ENCODE measurements at places on chromosomes 1 and 21.

DNA sequence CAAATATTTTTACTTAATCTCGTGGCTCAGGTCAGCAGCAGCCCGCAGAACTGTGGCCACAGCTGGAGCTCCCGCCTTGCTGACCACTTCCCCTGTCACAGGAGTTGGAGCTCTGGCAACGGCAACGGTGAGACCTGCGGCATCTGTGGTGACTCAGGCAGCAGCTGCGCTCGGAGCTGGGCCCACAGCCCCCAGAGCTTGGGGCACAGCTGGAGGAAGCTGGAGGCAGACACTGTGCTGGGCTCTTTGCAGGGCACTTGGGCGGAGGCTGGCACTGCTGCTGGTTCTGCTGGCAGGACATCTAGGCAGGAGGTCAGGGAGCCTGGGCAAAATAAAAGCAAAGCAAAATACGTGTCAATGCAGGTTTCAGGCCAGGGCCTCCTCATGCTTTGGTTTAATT, at the start of gene LCE3A:
LCE3A (minus strand) TSS at position 301 of the 400 bp plus-strand sequence; CDS start at position 301, 0 bp downstream.
- no peak for DNase-seq

- no peak for DNase-seq
Observed at GRCh38 chr1:236426215-236426614, 32.1 kb downstream of the EDARADD start.

DNA sequence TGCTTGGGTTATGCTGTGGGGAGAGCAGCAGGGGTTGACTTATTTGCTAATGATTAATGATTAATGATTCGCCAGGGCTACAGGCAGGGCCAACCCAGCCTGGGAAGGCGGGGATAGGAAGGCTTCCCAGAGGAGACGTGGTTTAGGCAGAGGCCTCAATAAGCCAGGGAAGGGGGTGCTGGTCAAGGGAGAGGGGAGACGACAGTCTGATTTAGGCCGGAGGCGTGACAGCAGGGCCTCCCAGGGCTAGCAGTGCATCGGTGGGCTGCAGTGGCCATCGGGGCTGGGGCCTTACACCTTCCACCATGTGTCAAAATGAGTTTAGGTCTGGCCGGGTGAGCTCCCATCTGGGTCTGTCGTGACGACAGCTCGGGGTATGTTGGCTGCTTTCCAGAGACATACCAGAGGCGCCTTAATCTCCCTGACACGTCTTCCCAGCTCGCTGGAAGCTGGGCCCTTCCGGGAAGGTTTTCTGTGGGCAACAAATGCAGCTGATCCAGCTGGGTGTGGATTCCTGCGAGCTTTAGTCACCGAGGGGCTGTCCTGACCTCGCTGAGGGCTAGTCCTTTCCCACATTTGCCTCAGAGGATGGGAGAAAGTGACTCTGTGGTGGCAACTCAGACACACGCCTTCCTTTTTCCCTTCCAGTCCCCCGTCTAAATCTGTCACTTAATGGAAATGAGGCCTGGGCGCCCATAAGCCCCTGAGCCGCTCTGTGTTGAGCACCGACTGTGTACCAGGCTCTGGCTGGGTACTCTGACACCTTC, 3.7 kb upstream of the SLC1A7 start:
- DNase-seq: no peak

GRCh38 chr1:107525145-107525544, 384.3 kb downstream of the NTNG1 start:
- no peak for DNase-seq

- no peak for DNase-seq
Observed at GRCh38 chr1:87765681-87766070, 437.0 kb downstream of the LMO4 start.

GRCh38 chr1:42189931-42190853, 25.6 kb upstream of the GUCA2A start:
- no peak for DNase-seq

DNA sequence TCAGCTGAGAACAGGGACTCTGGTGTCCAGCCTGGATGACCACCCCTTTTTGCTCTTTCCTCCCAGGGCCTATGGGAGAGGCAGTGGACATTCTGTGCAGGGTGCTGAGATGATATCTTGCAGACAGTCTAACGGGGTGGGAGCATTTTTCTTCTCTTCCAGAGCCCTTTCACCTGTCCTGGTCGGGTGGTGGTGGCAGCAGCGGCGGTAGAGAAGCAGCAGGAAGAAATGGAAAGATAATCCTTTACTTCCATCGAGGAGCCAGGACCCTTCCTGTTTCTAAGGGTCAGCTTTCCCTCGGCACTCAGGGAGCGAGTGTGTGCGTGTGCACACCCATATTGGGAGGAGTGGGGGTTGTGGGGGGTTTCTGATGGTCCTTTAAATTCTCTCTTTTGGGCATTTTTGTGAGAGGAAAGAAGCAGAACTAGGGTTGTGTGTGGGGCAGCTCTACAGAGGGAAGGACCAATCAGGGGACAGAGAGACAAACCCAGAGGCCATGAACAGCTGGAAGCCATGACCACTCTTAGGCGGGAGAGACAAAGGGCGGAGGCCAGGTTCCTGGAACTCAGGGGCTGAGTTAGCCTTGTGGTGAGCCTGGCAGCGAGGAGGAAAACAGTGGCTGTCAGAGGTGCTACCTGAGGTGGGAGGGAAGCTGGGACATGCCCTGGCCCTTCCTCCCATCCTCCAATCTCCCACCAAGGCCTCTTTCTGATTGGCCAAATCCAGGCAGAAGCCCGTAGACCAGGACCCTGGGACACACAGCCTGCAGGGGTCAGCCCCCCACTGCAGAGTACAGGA, 31.2 kb upstream of the CSF3R start:
- DNase-seq: no peak

DNA sequence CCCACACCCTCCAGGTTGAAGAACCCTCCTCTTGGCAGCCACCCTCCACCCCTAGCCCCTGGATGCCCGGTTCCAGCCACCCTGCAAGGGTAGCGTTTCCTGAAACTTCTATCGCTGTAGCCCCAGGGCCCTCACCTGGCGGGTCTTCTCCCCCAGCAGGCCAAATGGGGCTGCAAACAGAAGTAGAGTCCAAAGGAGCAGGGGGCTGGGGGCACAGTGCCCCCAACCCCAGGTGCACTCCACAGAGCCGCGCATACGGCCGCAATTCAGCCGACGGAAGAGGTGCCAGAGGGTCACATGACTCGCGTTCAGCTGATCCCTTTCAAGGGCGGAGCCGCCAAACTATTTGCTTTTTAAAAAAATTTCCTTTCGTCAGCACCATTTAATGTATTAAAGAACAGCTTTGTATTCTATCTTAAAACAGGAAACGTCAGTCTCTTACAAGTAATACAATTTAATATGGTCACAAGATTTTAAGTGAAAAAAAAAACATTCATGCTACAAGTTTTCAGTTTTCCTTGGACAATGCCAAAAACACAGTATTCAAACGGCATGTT, at the start of gene GLMP:
GLMP (minus strand) TSS at position 289 of the 557 bp plus-strand sequence; CDS start at position 255, 34 bp downstream.
- DNase-seq: peak; percentile 70

DNA sequence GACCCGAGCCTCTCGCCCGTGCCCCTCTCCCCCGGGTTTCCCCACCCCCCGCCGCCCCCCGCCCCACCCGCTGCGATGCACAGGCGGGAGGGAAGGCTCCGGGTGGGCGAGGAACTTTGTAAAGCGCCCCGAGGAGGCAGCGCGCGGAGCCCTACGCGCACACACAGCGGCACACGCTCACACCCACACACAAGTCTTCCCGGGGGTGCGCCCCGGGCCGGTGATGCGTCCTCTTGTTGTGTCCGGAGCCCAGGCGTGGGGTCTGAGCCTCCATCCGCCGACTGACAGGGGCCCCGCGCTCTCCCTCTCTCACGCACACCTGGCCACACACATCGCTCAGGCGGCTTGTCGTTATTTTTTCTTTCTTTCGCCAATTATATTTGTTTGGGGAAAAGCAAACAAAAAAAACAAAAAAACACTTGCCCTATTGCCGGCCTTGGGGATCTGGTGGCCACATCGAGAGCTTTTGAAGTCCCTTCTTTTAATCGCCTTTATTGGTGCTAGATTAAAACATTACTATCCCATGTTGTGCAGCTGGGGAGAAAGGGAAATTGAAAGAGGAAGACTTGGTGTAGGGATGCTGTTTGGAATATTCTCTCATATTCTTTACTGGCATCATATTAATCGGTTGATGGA, 770 bp downstream of the NTNG1 start:
- DNase-seq: peak; percentile 57

- peak; percentile 69 for DNase-seq
Observed at GRCh38 chr1:154943649-154944400, 7.3 kb upstream of the PMVK start.

DNA sequence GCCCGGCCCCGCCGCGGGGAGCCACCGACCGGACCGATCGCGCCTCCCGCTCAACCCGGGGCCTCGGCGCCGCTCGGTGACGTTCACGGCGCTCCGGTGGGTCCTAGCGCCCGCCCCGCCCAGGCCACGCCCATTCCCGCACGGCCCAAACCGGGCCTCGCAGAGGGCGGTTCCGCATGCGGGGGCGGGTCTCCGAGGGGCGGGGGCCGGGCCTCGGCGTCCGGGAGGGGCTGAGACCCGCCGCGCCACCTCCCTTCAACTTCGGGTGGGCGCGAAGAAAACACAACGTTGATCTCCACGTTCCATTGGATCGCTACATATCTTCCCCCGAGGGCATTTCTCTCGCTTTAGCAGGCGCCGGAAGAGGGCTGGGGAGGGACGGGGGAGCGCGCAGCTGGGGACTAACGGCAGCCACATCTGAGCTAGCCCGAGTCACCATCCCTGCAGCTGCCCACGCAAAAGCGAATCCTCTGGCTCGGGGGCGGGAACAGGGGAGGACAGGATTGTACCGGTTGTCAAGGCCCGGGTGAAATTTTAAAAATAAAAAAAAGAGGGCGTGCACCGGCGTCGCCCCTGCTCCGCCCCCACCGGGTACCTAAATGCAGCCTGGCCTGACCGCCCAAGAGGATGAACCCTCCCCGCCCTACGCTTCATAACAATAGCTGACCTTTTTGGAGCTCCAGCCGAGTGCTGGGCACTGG, at the start of gene MAD2L2:
MAD2L2 (minus strand) TSS at position 78 of the 701 bp plus-strand sequence. CDS start 547 bp downstream, outside the sequence.
- DNase-seq: peak; percentile 92

GRCh38 chr1:145979746-145980456, 15.4 kb downstream of the POLR3GL start:
- DNase-seq: peak; percentile 72

DNA sequence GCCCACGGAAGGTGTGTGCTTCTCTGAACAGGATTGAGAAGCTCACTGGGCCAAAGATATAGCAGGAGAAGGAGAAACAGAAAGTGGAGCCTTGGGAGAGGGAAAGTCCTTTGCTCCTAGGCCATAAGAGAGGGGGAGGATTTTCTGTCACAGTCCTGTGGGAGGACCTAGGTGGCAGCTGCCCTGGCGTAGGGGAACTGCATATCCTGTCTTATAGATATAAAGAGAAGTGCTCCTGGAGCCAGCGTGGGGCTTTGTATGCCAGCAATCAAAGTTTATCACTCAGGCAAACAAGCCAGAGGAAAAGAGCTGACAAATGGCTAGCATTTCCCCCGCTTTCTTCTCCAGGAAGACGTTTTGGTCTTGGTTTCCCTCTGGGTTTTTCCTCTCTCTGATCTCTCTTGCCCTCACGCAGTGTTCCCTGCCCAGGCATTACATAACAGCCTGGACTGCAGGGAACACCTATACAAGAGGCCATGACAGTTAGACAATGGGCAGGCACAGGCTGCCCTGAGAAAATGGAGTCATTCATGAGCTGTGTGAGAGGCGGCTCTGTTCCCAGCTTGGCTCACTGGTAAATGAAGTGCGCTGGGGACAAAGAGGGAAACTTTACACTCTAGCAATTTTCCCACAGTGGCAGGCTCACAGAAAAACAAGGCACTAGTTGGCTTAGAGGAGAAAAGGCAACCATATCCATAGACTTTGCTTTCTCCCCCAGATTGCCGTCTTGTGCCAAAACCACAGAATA, 52.5 kb upstream of the ZNF648 start:
- no peak for DNase-seq

DNA sequence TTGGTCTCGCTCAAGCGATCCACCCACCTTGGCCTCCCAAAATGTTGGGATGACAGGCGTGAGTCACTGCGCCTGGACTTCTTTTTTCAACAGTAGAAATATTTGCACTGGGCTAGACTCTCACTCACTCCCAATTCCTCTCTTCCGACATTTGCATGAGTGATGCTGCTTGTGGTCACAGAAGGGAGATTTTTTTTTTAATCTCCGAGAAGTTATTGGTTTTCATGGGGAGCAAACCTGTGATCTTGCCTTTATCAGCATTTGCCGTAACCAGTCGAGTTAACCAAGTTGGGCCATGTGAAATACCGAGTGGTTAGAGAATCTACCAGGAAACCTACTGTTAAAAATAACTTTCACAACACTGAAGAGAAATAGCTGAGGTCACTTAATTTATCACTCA, 21.1 kb downstream of the ERG start:
- no peak for DNase-seq

DNA sequence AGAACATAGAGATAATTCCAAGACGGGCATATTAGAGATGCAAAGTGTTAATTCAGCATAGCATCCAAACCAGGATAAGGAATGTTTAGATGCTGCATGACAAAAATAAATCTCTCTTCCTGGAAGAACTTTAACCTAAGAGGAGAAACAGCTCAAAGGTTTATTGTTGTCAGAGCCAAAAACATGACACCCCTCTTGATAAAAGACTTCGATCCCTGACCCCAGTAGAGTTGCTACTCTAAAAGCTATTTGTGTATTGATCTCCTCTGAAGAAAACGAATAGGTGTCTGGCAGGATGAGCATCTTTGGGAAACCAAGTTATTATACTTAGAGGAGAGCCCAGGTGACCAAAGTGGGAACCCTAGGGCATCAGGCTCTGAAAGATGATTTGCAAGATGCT, 158.1 kb downstream of the PIGK start:
- no peak for DNase-seq

DNA sequence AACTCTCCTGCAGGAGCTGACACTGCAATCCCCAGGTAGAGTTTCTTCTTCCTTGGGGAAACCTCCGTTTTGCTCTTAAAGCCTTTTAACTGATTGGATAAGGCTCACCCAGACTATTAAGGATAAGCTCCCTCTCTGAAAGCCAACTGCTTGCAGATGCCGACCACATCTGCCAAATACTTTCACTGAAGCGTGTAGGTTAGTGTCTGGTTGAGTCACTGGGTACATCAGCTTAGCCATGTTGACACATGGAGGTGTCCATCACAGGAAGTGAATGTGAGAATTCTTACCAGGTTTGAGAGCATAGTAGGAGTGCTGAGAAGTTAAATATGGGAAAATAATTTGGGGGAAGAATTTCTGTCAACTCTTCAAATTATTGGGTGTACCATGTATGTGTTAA, 202.0 kb downstream of the AJAP1 start:
- DNase-seq: no peak

DNA sequence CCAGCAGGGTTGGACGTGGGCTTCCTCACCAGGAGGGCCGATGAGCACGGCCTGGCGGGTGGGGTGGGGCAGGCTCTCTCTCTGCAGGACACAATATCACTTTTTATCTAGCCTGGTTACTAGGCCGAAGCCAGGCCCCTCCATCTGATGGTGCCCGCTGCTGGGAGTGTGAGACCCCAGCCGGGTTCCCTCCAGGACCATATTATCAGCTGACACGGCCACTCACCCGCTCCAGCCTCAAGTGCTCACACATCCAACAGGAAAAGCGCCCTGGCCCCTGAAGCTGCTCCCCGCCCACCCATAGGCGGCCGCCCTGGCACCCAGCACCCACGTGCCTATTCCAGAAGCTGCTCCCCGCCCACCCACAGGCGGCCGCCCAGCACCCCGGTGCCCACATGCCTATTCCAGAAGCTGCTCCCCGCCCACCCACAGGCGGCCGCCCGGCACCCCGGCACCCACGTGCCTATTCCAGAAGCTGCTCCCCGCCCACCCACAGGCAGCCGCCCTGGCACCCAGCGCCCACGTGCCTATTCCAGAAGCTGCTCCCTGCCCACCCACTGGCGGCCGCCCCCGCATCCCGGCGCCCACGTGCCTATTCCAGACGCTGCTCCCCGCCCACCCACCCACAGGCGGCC, 5.0 kb downstream of the SLC19A1 start:
- DNase-seq: no peak

- no peak for DNase-seq
Observed at GRCh38 chr1:17682400-17682799, 72.7 kb upstream of the ACTL8 start.

GRCh38 chr1:53992085-53992874, 25.7 kb downstream of the LDLRAD1 start:
- DNase-seq: no peak

All from B cell (primary cell).